ENCODE measurements at places on chromosomes 4 and X.
A peak's percentile ranks its signal among the peaks of the same experiment; 100 is the strongest.

- DNase-seq: no peak
These were observed 95.8 kb downstream of the GEMIN8 start for GRCh38 chrX:13933851-13934250.

DNA sequence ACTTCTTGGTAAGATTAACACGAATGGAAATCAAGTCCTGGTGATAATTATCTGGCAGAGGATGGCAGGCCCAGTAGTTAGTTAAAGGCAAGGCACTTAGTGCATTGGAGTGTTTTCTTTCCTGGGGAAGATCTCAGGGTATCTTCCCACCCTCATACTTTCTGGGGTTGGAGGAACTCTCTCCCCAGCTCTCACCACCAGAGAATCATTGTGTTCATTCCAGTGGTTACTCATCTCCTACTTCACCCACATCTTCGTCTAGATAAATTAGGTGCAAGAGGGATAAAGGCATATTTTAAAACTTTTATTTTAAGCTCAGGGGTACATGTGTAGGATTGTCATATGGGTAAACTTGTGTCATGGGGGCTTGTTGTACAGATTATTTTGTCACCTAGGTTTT lies 67.5 kb upstream of the SH3RF1 start:
- DNase-seq: no peak

DNA sequence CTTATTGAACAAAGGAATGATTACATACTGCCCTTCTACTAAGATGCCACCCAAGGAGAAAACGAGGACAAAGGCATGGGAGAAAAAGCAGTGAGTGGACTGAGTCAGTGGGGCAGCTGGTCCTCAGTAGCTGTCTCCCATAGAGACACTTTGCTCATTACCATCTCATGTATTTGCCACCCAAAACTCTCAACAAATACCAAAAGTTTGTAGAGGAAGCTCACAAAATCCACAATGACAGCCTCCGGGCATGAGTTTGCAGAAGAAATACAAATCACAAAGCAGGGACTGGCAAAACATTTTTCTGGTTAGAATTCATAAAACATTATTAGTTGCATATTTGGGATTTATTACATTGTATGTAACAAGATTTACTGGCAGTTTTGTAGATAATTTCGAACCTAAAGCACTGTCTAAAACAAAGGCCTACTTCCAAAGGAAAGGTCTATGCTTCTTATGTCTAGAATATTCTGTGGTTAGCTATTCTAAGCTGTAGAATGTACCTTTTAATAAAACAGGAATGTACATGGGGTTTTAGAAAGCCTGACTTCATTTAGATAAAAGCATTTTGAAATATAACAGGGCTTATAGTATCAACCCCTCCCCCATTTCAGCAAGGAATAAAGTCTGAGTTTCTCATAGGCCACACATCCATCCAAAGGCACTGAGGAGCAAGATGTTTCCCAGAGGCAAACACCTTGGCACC lies 17.7 kb downstream of the PCDH18 start:
- DNase-seq: no peak

- DNase-seq: peak; percentile 67
These were observed at the start of gene STAG2 for GRCh38 chrX:123961268-123962005. Gene STAG2, plus strand, starts transcription at chrX:123961706. Its CDS starts 60,922 bp downstream, at chrX:124022628.

GRCh38 chrX:115174548-115174947 lies 14.7 kb upstream of the RBMXL3 start:
- no peak for DNase-seq

GRCh38 chrX:2848871-2849301 lies 20.2 kb downstream of the GYG2 start:
- DNase-seq: no peak

- no peak for DNase-seq
These were observed 1684.8 kb upstream of the TENM3 start for GRCh38 chr4:180558427-180558826.

GRCh38 chr4:123632693-123633030 lies 236.1 kb downstream of the SPRY1 start:
- DNase-seq: no peak

- DNase-seq: no peak
These were observed 492.1 kb downstream of the PCDH10 start for GRCh38 chr4:133641191-133641590.

Measured in foreskin keratinocyte (primary cell).